ENCODE measurements at places on chromosomes 11 and 22.

DNA sequence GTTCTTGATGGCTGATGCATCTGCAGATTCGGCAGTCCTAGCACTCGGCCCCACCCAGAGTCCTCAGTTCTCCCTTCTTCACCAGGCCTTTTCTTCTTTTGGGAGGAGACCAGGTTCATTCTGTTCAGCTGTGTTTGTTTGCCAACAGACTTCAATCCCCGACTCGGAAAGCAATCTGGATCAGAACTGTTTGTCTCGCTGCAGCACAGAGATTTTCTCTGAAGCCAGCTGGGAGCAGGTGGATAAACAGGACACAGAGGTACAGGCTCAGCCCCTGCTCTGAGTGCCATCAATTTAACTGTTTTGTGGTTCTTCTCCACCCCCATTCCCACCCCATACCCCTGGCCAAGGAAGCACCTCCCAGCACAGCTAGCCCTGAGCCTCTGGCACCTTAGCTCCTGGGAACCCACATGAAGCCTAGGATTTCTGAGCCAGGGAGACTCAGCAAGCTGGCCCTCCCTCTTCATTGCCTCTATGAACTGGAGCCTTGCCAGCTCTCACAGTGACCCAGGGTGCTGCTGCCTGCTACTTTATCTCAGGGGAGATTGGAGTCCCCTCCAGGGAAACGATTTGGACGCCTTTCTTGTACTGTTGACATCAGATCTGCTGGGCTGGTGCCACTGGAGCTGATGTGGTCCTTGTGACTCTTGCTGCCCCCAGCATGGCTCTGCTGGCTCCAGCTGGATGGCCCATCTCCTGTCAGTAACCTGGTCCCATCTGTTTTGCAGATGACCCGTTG is 58.2 kb upstream of the HORMAD2 start:
- DNase-seq: no peak

DNA sequence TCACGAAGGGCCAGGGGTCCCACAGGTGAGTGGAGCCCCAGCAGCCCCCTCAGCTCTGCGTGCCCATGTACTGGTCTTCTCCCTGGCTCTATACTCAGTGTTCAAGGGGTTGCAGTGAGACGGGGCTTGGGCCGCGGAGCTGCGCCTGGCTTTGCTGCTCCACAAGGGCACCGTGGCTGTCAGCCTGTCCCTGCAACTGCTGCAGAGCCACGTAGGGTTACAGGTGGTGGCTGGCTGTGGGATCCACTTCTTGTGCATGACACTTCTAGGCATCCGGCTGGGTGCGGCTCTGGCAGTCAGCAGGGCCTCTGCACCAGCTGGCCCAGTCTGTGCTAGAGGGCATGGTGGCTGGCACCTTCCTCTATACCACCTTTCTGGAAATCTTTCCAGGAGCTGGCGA is 14.3 kb downstream of the MTFP1 start:
- DNase-seq: no peak

DNA sequence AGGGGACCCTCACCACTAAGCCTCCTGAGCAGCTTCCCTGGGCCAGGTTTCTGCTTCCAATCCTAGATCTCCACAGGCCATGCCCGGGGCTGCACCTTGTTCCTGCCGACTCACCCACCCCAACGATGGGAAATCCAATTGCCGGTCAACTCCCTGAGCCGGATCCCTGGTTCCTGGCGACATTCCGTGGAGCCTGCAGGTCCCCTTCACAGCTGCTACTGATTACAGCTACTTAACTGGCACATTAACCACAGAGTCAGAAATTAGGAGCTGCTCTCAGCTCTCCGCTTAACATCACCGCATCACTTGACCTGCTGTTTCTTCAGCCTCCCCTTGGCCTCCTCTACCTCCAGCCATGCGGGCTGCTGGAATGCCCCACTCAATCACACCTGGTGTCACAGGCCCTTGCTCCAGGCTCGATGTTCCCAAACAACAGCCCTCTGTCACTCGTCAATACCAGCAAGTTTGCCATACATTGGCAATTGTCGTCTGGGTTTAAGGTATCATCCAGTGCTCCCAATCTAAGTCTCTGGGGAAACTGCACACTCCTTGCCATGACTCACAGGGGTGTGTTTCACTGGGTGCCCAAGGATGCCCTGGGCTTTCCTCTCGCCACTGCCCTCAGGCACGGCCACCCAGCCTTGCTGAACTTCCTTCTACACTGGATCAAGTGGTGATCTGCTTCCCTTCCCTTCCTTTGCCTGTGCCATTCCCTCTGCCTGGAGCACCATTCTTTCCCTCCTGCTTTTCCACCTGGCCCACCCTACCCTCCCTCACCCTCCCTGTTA is 181.0 kb downstream of the MN1 start:
- DNase-seq: no peak

DNA sequence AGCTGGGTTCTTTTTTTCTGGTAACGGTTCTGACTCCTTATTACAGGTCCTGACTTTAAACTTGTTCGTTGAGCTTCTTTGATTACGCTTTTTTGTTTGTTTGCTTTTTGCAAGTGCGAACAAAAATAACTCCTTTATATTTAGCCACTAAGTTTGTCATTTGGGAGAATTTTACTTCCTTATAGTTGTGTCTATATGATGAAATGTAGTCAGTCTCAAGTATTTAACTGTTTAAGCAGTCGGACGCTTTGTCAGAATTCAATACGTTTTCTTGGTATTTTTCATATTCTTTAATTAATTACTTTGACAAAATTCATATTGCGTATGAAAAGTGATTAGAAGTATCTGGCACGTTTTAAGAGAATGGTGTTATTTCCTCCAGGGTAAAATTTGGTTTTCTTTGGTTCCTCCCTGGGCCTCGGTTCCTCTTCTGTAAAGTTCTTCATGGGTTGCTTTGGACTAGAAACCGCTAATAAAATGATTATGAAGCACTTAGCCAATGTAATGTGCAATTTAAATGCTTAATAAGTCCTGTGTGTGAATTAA is 1.3 kb downstream of the CBL start:
- DNase-seq: no peak

DNA sequence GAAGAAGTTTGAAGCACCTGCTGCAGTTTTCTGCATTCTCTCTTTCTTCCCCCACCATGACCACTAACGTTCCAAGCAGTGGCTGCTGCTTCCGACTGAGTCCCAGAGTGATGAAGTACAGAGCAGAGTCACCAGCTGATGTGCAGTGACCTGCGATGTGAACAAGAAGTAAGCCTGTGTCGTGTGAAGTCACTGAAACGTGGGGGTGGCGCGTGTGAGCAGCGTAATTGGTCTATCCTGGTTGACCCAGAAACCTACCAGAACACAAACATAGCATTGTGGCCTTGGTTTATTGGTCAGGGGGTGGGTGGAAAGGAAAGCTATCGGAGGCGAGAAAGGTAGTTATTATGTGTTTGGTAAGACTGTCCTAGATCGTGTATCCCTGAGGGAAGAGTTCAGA is 3.5 kb downstream of the KRTAP5-7 start:
- DNase-seq: no peak

DNA sequence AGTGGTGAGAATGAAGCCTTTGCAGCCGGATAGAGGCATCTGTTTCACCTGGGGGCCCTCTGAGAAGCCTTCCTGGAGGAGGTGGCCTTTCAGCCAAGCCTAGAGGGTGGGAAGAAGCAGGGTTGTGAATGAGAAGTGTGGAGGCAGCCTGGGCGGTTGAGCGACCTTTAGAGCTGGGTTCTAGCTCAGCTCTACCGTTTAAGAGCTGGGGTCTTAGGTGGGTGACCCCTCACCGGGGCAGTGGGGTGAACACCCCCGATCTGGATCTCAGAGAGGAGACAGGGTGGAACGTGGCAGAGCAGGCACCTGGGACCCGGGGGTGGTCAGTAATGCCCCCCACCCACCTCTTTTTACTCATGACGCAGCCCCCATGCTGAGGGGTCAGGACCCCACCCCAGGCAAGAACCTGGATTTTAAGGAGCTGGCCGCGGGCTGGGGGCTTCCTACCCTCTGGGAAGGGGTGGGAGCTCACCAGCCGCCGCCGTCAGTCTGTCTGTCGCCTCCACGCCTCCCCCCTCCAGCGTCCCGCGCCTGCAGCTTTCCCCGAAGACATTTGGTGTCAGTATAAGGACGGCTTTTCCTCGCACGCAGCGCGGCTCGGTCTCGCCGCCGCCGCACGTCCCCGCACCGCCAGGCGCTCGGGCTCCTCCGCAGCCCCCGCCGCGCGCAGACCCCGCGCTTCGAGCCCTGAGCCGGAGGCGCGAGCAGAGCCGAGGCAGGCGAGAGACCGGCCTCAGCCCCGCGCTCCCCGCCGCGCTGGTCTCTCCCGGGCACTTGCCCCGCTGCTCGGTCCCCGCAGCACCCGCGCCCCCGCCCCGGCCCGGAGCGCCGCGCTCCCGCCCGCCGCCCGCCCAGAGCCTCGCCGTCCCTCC is 13.3 kb upstream of the CACNA1I start:
- DNase-seq: peak; percentile 39

GRCh38 chr11:17992916-17993315 is 19.9 kb downstream of the SERGEF start:
- DNase-seq: no peak

GRCh38 chr22:44735518-44736428 is 16.6 kb upstream of the ARHGAP8 start:
- peak; percentile 15 for DNase-seq

DNA sequence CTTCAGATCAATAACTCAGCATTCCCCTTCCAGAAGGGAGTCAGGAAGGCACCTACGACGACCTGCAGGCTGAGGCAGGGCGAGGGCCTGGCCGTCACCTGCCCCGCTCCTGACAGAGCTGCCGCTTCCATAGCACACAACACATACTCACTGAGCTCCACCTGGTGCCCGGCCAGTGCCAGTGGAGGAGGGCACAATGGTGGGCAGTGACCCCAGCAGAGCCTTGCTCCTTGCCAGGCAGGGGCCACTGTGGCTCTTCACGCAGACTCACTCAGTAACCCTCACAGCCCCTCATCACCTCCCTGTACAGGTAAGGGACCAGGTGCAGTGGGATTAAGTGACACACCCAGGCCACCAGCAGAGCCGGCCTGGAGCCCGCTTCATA is 24.6 kb downstream of the LRFN4 start:
- DNase-seq: no peak

DNA sequence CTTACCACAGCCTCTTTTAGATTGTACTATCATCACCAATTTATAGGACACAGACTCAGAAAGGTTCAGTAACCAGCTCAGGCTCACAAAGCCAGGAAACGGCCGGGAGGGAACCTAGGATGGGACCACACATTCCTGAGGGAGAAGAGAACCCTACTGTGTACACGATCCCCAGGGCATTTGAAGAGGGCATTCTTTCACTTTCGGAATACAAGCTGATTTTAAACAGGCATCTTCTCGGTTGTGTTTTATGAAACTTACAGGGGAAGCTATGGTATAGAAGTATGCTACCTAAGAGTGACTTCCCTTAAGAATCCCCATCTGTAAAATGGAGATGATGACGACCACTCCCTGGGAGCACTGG is 19.0 kb downstream of the SMCO4 start:
- no peak for DNase-seq

GRCh38 chr22:40922484-40923303 is 28.5 kb upstream of the RBX1 start:
- DNase-seq: no peak

GRCh38 chr22:23183061-23183698 is 2.9 kb downstream of the BCR start:
- DNase-seq: peak; percentile 46

All from amygdala (tissue), 56 donors.